ENCODE measurements at places on chromosomes 16 and 17. TPM values are rescaled to one million over a fixed set of nuclear protein-coding genes. Genes with fewer than 3 reads are reported as not detected.

GRCh38 chr16:23465179-23465578, 12.2 kb upstream of the COG7 start:
- DNase-seq = no peak

GRCh38 chr17:70099884-70100283, 24.9 kb downstream of the KCNJ16 start:
- no peak for DNase-seq

GRCh38 chr17:79960788-79961522, 74.7 kb downstream of the TBC1D16 start:
- DNase-seq = no peak

GRCh38 chr16:68257251-68257905, 6.9 kb upstream of the SLC7A6 start:
- no peak for DNase-seq

DNA sequence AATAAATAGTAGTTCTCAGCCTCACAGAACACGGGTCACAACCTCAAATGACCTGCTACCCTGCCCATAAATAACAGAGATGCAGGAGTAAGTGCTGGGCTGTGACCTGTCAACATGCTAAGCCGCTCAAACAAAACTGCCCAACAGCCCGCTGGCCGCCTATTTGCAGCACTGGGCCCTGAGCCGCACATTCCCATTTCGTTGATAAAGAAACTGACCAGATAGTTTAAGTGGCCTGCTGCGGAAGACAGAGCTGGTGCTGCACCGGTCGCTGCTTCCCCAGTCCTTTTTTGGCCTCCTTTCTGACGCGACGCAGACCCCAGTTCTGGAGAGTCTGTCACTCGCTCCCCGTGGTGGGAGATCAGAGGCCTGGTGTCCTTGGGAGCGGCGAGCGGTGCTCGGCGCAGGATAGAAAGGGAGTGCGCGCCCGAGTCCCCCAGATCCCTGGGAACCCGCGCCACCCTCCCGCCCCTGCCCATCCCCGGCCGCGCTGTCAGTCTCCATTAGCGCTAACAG, 349 bp upstream of the SLC6A2 start:
- DNase-seq = no peak

DOK4 gene
- polyA plus RNA-seq = 8.4 TPM

PVALEF gene
- 0.72 TPM for polyA plus RNA-seq

GRCh38 chr16:8951447-8952280, 12.0 kb downstream of the USP7 start:
- no peak for DNase-seq

DNA sequence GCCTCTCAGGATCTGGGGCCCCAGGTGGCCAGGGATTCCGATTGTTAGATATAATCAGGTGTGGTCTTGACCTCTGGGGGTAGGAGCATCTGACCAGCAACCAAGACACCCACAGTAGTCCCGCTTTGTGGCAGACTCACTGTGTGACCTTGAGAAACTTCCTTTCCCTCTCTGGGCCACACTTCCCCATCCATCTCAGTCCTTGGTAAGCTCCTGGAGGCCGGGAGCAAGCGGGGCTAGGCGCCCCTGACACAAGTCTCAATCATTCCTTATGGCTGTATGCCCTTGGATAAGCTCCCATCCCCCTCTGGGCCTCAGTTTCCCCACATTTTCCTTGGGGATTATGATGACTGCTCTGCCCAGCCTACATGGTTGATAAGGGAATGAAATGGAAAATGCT, 21.3 kb downstream of the CPNE2 start:
- DNase-seq = no peak

PDP2 gene
- polyA plus RNA-seq = 3.3 TPM

HOXB13 gene
- polyA plus RNA-seq = not detected

CD300LB gene
- 0.20 TPM for polyA plus RNA-seq

SPNS3 gene
- 0.61 TPM for polyA plus RNA-seq

DNA sequence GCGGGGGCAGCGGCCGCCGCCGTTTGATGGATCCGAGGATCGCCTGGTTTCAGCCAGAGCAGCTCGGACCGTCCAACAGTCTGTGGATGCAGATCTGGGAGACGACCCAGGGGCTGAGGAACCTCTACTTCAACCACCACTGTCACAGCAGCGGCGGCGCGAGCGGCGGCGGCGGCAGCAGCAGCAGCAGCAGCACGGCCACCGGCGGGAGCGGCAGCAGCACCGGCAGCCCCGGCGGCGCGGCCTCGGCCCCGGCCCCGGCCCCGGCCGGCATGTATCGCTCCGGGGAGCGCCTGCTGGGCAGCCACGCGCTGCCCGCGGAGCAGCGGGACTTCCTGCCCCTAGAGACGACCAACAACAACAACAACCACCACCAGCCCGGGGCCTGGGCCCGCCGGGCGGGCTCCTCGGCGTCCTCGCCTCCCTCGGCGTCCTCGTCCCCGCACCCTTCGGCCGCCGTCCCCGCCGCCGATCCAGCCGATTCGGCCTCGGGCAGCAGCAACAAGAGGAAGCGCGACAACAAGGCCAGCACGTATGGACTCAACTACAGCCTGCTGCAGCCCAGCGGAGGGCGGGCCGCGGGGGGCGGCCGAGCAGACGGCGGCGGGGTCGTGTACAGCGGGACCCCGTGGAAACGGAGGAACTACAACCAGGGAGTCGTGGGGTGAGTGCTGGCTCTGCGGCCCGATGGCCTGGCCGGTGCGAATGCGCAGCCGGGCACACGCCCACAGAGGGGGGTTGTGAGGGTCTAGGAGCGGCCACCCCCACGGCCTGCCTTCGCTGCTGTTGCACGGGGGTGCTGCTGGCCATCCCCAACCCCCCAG, 702 bp downstream of the TENT4B start:
- no peak for DNase-seq

DNA sequence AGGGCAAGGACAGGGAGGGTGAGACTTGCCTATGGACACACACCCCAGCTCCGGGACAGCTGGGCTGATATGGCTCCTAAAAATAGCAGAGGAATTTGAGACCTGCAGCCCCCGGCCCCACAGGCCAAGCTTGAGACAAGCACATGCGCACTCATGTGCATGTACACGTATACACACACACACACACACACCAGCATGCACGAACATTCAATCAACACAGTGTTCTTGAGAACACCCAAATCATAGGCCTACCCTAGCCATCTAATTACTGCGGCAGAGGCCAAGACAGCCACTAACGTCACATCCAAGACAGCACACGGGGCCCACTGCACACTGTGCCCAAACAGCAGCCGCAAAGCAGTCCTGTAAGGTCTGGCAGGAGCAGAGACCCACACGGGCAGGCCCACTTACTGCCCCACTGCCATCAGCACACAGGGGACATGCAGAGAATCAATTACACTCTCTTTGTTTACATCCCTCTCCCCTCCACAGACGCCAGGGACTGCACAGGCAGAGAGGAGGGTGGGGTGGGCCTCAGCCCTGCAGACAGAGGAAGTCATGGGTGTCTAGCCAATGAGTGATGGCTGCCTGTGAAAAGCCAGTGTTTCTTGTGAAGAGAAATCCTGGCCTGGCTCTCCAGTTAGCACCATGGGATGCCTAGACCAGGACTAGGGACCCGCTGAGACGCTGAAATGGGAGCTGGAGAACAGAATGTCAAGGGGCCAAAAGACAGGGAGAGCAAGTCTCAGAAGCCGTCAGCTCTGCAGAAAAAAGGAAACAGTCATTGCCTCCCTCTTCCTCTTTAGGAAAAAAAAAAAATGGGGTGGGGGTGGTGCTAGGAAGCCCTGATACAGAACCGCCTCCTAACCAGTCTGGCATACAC, 39.3 kb downstream of the MYO18A start:
- no peak for DNase-seq

DNA sequence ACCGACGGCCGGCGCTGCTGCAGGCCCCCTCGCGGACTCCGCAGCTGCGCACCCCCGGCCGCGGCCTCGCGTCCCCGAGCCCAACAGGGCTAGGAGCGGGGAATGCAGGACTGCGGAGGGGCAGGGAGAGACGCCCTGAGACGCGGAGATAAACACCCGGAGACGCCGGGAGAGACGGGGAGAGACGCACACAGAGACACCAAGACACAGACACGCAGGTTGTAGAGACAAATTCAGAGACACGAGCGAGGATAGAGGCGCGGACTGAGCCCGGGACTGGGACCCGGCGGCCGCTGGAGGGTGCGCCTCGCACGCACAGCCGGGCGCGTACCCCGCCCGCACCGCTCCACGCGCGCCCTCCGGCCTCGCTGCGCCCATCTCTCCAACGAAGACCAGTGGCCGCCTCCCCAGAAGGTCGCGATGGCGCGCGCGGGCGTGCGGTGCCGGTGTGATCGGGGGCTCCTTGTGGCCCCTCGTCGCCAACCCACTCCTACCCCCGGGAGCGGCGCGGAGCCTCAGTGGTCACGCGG, 902 bp downstream of the STAC2 start:
- DNase-seq = no peak

DNA sequence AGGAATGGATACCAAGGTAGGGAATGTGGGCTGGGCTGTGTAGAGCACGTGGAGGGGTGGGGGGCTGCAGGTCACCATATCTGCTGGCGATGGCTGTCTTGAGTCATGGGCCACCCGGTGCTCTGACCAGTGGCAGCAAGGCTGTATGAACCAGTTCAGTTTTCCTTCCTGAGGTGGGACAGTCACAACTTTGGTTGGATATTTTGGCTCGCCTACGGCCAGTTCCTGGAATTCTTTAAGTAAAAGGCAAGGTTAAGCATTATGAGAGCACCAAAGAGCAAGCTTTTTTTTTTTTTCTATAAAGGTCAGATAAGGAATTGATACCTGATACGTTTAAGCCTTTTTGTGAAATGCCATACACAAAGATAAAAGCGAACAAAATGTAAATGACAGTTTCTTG, 81.9 kb downstream of the USP22 start:
- no peak for DNase-seq

DNA sequence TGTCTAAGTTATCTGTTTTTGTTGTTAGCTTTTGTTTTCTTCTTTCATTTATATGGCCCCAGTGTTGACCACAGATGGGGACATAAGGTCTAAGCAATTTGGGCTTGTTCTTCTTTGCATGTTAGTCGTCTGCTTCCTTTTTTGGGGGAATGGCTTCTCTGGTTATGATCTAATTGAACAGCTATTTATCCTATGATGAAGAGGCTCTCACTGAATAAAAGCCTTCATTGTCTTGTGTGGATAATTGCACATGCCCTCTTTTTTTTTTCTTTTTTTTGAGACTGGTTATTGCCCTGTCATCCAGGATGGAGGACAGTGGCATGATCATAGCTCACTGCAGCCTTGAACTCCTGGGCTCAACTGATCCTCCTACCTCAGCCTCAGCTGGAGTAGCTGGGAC, 13.7 kb downstream of the SMARCE1 start:
- no peak for DNase-seq

GRCh38 chr16:35306915-35307314, 1847.5 kb downstream of the TP53TG3F start:
- no peak for DNase-seq

DNA sequence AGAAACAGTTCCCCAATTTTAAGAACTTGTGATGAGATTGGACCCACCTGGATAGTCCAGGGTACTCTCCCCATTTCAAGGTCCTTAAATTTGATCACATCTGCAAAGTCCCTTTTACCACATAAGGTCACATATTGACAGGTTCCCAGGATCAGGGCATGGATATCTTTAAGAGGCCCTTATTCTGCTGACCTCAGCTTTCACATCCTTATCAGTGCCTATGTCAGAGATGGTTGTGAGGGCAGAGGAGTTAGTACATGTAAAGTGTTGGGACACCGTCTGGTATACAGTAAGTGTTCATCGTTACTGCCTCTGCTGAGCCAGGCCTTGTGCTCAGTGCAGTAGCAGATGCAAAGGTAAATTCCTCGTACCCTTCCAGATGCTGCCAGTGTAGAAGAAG, 375.4 kb upstream of the ASIC2 start:
- DNase-seq = no peak

TMEM100 gene
- 8.0 TPM for polyA plus RNA-seq

GRCh38 chr17:49699966-49700575, 7.7 kb downstream of the SLC35B1 start:
- no peak for DNase-seq

Measured in forelimb muscle (tissue), 1 donor.